SW 1271 (cell line): ENCODE measurements at places on chromosomes 16 and 17.

DNA sequence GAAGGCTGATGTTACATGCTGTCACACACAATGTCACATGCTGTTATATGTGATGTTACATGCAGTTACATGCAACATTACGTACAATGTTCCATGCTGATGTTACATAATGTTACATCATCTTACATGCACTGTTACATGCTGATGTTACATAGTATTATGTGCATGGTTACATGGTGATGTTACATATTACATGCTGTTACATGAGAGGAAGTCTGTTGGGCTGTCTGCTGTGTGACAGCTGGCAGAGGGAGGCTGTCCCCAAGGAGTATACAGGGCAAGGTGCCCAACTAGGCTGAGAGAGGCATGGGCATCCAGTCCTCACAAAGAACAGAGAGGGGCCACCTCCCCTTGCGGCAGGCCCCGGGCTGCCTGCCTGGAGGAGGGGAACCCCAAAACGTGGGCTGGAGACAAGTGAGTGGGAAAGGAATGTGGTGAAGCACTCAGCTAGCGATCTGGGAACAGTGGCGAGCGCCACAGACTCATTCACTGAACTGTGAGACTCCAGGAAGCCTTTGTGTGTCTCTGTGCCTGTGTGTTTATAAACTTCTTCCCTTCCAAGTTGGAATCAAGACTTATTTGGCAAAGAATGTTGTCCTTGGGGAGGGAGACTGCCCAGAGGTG is 30.6 kb downstream of the TMEM92 start:
- DNase-seq = no peak

DNA sequence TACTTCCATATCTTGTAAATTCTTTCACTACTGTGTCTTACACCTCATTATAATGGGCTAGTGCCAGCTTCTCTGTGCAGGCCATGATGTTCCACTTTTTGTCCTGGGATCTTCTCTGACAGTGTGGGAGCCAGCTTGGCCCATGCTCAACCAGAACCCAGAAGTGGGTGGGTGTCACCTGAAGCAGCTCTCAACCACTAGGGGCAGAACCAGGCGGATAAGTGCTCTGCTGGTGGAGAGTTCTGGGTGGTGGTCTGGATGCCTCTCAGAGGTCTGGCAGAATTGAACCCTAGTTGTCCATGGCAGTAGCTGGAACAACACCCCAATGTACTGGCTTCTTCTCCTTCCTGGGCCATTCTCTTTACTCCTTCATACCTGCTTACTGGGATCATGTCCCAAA is 254.1 kb upstream of the N4BP1 start:
- DNase-seq = no peak

DNA sequence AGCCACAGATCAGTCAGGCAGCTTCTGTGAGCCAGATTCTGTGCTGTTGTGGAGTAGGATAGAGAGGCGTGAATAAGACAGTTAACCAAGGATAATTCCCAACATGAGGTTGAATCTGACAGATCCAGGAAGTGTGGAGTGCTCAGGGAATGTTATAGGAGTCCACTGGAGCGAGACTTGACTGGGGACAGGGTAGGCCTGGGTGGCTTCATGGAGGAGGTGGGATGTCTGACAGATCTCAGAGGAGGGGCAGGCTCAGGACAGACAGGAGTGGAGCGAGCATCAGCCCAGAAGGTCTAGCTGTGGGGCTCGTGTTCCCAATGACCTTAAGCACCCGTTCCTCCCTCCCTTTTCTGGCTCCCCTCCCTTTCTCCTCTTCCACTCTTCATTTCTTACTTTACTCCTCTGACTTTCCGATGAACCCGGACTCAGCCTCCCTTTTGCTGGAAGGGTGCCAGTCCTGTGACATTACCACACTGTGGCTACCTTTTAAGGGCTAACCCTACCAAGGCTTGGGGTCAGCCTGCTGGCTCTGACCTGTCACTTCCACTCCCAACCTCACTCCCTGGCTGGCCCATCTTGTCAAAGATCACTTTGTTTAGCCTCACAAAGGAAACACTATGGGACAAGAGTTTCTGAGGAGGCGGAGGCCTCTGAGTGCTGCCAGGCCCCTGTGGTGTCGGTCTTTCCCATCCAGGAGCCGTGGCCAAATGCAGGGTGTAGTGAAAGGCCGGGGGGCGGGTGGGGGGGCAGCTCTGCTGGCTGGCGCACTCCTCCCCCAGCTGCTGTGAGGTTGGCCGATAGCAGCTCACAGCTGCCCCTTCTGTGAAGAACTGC is 28.5 kb upstream of the EFCAB13 start:
- no peak for DNase-seq

- no peak for DNase-seq
Measured at GRCh38 chr16:2974319-2975056, 5.3 kb downstream of the PAQR4 start.

DNA sequence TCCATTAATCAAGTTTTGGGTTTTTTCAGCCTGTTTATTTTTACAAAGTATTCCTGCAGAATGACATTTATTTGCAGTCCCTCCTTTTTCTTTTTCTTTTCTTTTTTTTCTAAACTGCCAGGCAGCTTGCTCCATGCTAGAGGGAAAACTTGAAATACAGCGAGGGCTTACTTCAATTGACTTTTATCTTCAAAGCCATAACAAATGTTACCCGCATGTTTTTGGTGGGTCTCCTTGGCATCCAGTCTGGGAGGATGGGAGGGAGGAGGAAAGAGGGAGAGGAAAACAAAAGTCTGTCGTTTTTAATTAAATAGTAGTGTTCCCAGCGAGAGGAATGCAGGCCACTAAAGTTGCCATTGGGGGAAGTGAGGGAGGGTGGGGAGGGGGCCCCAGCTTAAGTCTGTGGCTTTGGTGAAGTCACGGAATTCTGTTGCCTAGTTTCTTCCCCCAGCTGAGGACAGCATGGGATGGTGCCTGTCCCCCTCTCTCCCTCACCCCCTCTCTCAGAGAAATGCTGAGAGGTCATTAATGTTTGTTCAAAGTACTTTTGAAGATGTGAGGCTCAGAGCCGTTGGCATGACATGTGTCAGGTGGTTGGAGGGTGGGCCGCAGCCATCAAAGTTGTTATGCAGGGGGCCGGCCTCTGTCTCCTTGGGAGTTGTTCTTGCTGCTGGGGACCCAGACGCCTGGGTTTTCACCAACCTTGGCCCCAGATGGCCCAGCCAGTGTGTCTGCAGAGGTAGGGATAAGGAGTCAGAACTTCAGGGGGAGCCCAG is 2.9 kb downstream of the NKD1 start:
- no peak for DNase-seq
